ENCODE measurements at places on chromosomes 7 and 10. TPM values are rescaled to one million over a fixed set of nuclear protein-coding genes. Genes with fewer than 3 reads are reported as not detected.

The HOXA11 gene
- total RNA-seq = 8.3 TPM

The SMO gene
- total RNA-seq = 16.3 TPM

The CH25H gene
- 34.9 TPM for total RNA-seq

The INSYN2A gene
- total RNA-seq = 0.43 TPM

The HSPA12A gene
- 4.8 TPM for total RNA-seq

The GIMAP7 gene
- total RNA-seq = not detected

The EIF4H gene
- 305 TPM for total RNA-seq

The ZNF22 gene
- 14.0 TPM for total RNA-seq

The KCNH2 gene
- not detected for total RNA-seq

DNA sequence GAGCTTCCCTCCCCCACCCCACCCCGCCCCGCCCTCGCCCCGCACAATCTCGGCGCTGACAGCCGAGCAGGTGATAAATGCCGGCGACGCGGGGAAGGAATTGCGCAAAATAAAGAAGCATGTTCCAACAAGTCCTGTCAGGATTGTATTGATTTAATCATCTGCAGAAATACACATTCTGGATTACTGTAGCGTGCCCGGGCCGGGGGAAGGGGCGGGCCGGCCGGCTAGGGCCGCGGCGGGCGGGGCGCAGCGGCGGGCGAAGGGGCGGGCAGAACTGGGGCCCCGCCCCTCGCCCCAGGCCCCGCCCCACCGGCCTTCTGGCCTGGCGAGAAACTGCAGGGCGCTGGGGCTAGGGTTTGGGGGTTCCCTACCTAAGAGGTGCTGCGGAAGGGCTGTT, 88.9 kb upstream of the PAX2 start:
- H3K27me3 ChIP-seq = peaks cover 78% of the 10 kb centered on the region
- DNase-seq = peak; percentile 43
- H3K27ac ChIP-seq = no peak overlapping the region
- no peaks in the 10 kb centered on the region for H3K4me1 ChIP-seq
- H3K36me3 ChIP-seq = no peaks in the 10 kb centered on the region

- no peak overlapping the region for H3K4me3 ChIP-seq
- H3K27ac ChIP-seq = no peak overlapping the region
- H3K36me3 ChIP-seq = no peaks in the 10 kb centered on the region
- H3K4me1 ChIP-seq = peaks cover 15% of the 10 kb centered on the region
- DNase-seq = peak; percentile 15
Observed at GRCh38 chr10:99337311-99337811, 8.2 kb downstream of the CNNM1 start.

DNA sequence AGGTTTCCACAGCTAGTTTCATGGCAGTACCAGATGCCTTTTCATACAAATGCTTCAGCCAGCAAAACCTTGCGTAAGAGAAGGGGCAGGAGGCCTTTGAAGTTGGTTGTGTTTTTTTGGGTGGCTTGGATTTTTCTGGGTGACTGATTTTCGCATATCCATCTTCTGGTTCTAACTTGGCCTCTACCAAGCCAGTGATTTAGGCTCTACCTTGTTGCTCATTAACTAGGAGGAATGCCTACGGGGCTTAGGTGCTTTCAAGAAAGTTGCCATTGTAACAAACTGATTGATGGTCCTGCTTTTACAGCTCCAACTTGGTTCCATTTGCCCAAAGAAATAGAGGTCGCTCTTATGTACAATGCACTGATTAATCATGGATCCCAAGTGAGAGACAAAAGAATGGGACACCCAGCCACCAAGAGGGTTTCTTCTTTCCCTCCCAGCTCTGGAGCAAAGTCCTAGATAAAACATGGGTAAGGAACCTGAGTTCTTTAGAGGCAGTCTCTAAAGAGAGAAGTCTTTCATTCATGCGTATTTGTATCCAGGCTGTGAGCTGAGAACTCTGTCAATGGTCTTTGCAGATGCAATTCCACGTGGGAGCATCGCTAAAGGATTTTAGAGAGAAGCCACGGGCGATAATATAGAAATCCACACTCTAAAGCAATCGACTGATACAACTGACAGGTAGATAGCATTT, 92.1 kb upstream of the FGFR2 start:
- no peaks in the 10 kb centered on the region for H3K27me3 ChIP-seq
- H3K27ac ChIP-seq = no peak overlapping the region
- no peaks in the 10 kb centered on the region for H3K4me1 ChIP-seq

GRCh38 chr7:88449410-88449809, 142.7 kb upstream of the STEAP4 start:
- H3K27ac ChIP-seq = no peak overlapping the region
- no peaks in the 10 kb centered on the region for H3K27me3 ChIP-seq
- no peaks in the 10 kb centered on the region for H3K4me1 ChIP-seq
- no peaks in the 10 kb centered on the region for H3K36me3 ChIP-seq
- DNase-seq = no peak

GRCh38 chr7:26978146-26978545, 113.8 kb upstream of the SKAP2 start:
- no peak overlapping the region for H3K4me3 ChIP-seq
- H3K27me3 ChIP-seq = no peaks in the 10 kb centered on the region
- no peaks in the 10 kb centered on the region for H3K4me1 ChIP-seq
- no peak overlapping the region for H3K27ac ChIP-seq
- H3K36me3 ChIP-seq = no peaks in the 10 kb centered on the region
- DNase-seq = no peak

- H3K27ac ChIP-seq = no peak overlapping the region
- H3K36me3 ChIP-seq = no peaks in the 10 kb centered on the region
- peaks cover 7% of the 10 kb centered on the region for H3K27me3 ChIP-seq
- no peak for DNase-seq
Observed at GRCh38 chr7:91596287-91596686, 284.2 kb downstream of the MTERF1 start.

GRCh38 chr7:140568021-140568813, 72.4 kb downstream of the DENND2A start:
- no peak for DNase-seq
- no peak overlapping the region for H3K27ac ChIP-seq
- no peaks in the 10 kb centered on the region for H3K36me3 ChIP-seq
- no peak overlapping the region for H3K4me3 ChIP-seq
- no peaks in the 10 kb centered on the region for H3K27me3 ChIP-seq

GRCh38 chr10:70799124-70799523, 13.9 kb upstream of the TBATA start:
- no peak overlapping the region for H3K27ac ChIP-seq
- H3K36me3 ChIP-seq = no peaks in the 10 kb centered on the region
- 0 out of 2 replicates have a peak, but pooled peaks cover 8% of the 10 kb centered on the region for H3K4me1 ChIP-seq
- peaks cover 16% of the 10 kb centered on the region for H3K27me3 ChIP-seq

DNA sequence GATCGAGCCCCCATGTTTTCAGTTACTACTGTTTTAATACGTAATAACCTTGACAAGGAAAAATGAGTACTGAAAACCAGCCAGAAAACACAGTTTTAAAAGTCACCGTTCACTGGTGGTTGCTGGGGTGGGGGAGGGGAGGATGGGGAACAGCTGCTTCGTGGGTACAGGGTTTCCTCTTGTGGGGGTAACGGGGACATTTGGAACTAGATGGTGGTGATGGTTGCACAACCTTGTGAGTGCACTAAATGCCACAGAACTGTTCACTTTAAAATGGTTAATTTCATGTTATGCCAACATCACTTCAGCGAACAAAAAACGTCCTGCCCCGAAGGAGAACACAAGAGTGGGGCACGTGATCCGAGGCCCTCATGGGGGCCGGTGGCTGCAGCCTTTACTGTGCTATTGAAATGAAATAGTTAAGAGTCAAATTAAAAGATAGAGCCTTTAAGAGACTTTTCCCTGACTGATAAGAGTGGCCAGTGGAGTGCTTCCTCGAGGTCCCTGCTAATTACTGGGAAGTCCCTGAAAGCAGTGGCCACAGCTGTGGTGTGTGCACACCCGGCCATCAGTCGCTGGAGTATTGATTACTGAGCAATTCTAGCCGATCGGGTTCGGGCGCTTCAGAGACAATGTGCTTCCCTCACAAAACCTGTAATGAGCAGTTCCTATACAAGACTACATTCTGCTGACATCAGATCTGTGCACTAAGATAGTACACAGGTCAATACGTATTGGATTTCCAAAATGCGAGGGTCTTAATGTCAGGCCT, 80.3 kb downstream of the EBF3 start:
- peaks cover 5% of the 10 kb centered on the region for H3K27me3 ChIP-seq
- no peaks in the 10 kb centered on the region for H3K4me1 ChIP-seq
- no peaks in the 10 kb centered on the region for H3K36me3 ChIP-seq
- DNase-seq = no peak

- no peaks in the 10 kb centered on the region for H3K36me3 ChIP-seq
- no peak overlapping the region for H3K27ac ChIP-seq
- no peaks in the 10 kb centered on the region for H3K27me3 ChIP-seq
- peaks cover 26% of the 10 kb centered on the region for H3K4me1 ChIP-seq
Observed at GRCh38 chr10:69089638-69090599, 2.0 kb downstream of the SRGN start.

GRCh38 chr7:29464753-29465152, 98.9 kb upstream of the PRR15 start:
- no peak for DNase-seq
- peaks cover 38% of the 10 kb centered on the region for H3K27me3 ChIP-seq

- no peak for DNase-seq
- H3K4me1 ChIP-seq = no peaks in the 10 kb centered on the region
- no peaks in the 10 kb centered on the region for H3K27me3 ChIP-seq
- H3K27ac ChIP-seq = no peak overlapping the region
- H3K36me3 ChIP-seq = no peaks in the 10 kb centered on the region
- no peak overlapping the region for H3K4me3 ChIP-seq
Observed at GRCh38 chr7:146875981-146876380, 759.4 kb downstream of the CNTNAP2 start.

DNA sequence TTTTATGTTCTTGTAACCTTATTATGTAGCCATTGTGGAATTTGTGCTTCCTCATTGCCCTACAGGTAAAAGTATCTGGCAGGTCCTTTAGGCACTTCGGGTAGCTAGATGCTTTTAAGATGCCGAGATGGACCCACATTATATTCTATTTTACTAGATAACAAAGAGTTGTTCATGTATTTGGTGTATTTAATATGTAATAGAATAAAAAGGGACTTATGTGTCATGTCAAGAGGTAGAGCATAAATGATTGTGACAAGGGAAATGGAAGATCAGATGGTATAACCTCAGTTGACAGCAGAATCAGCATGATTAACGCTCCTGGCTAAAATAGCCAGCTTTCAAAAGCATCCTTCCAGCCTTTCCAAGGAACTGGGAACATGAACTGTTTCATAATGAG, 50.6 kb downstream of the NPY start:
- no peak overlapping the region for H3K4me3 ChIP-seq
- no peaks in the 10 kb centered on the region for H3K36me3 ChIP-seq
- no peak for DNase-seq
- H3K4me1 ChIP-seq = no peaks in the 10 kb centered on the region
- no peaks in the 10 kb centered on the region for H3K27me3 ChIP-seq

DNA sequence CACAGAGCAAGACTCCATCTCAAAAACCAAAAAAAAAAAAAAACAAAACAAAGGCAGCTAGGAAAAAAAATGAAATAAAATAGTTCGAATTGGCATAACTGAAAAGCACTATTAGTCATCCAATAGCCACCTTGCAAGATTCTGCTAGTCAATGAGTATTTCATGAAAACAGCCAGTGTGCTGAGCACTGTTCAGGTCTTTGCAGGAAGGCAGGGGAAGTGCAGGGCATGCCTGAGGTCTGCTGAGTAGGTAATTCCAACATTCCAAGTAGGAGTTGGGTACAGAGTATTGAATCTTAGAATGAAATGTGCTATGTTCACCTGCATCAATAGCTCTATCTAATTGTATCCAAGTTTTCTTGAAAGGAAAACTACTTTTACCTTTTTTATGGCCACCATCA, 22.9 kb downstream of the ABRAXAS2 start:
- no peaks in the 10 kb centered on the region for H3K27me3 ChIP-seq
- peaks cover 26% of the 10 kb centered on the region for H3K36me3 ChIP-seq
- no peaks in the 10 kb centered on the region for H3K4me1 ChIP-seq
- H3K27ac ChIP-seq = no peak overlapping the region
- no peak overlapping the region for H3K4me3 ChIP-seq

GRCh38 chr7:149385195-149385950, 75.5 kb downstream of the ZNF777 start:
- H3K4me3 ChIP-seq = no peak overlapping the region
- no peaks in the 10 kb centered on the region for H3K4me1 ChIP-seq
- no peak for DNase-seq
- no peaks in the 10 kb centered on the region for H3K36me3 ChIP-seq

- no peak overlapping the region for H3K27ac ChIP-seq
- no peaks in the 10 kb centered on the region for H3K36me3 ChIP-seq
- no peaks in the 10 kb centered on the region for H3K27me3 ChIP-seq
- DNase-seq = no peak
Observed at GRCh38 chr7:110909117-110909516, 181.8 kb upstream of the LRRN3 start.

DNA sequence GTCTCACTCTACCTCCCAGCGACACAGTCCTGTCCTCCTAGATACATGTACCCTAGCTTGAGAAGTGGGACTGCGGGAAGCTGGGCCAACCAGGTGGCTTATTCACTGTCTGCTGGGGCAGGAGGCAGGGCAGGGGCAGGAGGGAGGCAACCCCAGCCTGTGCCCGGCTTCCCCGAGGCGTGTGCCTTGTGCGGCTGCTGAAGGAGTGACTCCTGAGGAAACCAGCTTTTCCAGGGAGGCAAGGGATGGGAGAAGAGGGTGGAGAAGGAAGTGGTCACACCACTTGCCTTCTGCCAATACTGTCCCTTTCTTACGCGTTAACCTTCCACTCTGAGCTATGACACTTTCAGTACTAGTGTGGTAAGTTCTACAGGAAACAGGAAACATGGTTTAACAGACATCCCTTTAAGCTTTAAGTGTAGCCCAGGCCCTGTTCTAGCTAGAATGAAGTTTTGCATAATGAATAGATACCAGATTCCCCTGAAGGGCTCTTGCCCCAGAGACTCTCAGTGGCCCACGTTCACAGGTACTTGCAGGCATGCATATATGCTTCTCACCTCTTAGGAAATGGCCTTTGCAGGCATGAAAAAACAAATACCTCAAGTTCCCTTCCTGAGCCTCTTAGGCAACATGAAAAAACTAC, 40.6 kb downstream of the SYPL1 start:
- no peak overlapping the region for H3K4me3 ChIP-seq
- H3K4me1 ChIP-seq = peaks cover 15% of the 10 kb centered on the region
- no peaks in the 10 kb centered on the region for H3K27me3 ChIP-seq
- no peaks in the 10 kb centered on the region for H3K36me3 ChIP-seq

- DNase-seq = peak; percentile 93
- H3K36me3 ChIP-seq = no peaks in the 10 kb centered on the region
- H3K27ac ChIP-seq = peak overlapping the region; percentile 59
- H3K4me1 ChIP-seq = peaks cover 60% of the 10 kb centered on the region
- no peaks in the 10 kb centered on the region for H3K27me3 ChIP-seq
- H3K4me3 ChIP-seq = peak overlapping the region; percentile 37
Observed at GRCh38 chr10:31622978-31623377, 304.0 kb downstream of the ZEB1 start.

- H3K27me3 ChIP-seq = no peaks in the 10 kb centered on the region
- H3K4me3 ChIP-seq = no peak overlapping the region
- no peaks in the 10 kb centered on the region for H3K36me3 ChIP-seq
- DNase-seq = peak; percentile 60
- no peaks in the 10 kb centered on the region for H3K4me1 ChIP-seq
Observed at GRCh38 chr10:8392216-8392615, 337.7 kb downstream of the GATA3 start.

GRCh38 chr10:102324061-102324460, 71.4 kb upstream of the NFKB2 start:
- H3K27ac ChIP-seq = no peak overlapping the region
- H3K4me1 ChIP-seq = peaks cover 8% of the 10 kb centered on the region
- H3K36me3 ChIP-seq = no peaks in the 10 kb centered on the region
- H3K4me3 ChIP-seq = no peak overlapping the region
